ENCODE measurements at places on chromosomes 7 and 10.

- no peak for DNase-seq
These were observed 30.9 kb downstream of the MRPS33 start for GRCh38 chr7:140983802-140984201.

DNA sequence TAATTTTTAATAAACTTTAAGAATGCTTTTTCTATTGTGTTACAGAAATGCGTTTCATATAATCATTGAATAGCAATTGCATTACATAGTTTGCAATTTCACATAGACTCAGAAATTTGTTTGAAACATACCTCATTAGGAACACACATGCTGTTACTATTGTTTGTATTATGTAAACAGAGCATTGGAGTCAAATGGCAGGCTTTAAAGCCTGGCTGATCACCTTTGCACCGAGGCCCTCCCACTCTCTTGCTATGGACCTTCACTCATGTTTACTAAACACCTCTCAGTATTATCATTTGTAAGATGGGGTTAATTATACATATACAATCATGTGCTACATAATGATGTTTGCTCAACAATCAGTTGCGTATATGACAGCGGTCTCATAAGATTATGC lies 203.6 kb upstream of the NPSR1 start:
- DNase-seq, result no peak

GRCh38 chr7:110204527-110204926 lies 886.4 kb upstream of the LRRN3 start:
- no peak for DNase-seq

DNA sequence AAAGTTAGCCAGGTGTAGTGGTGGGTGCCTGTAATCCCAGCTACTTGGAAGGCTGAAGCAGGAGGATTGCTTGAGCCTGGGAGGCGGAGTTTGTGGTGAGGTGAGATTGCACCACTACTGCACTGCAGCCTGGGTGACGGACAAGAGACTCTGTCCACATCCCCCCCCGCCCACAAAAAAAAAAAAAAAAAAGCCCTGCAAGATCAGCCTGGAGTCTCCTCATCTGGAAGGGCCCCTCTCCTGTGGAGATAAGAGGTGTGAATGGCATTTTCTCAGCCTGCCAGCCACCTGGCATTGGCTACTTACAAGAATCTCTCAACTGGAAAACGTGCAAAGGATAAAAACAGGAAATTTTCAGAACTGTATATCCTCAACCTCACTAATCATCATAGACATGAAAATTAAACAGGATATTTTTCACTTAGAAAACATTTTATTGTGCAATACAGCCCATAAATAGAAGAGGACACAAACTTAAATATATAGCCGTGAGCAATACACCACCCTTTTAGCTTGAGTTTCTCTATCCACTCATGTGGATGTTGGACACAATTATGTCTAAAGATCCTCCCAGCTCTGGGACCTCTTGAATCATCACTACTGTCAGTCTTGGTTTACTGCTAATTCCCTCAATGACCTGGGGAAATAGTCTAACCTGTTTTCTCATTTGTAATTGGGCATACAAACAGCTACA lies 11.3 kb upstream of the TSPAN15 start:
- no peak for DNase-seq

- DNase-seq, result no peak
These were observed 368.4 kb upstream of the PODXL start for GRCh38 chr7:131924857-131925256.

DNA sequence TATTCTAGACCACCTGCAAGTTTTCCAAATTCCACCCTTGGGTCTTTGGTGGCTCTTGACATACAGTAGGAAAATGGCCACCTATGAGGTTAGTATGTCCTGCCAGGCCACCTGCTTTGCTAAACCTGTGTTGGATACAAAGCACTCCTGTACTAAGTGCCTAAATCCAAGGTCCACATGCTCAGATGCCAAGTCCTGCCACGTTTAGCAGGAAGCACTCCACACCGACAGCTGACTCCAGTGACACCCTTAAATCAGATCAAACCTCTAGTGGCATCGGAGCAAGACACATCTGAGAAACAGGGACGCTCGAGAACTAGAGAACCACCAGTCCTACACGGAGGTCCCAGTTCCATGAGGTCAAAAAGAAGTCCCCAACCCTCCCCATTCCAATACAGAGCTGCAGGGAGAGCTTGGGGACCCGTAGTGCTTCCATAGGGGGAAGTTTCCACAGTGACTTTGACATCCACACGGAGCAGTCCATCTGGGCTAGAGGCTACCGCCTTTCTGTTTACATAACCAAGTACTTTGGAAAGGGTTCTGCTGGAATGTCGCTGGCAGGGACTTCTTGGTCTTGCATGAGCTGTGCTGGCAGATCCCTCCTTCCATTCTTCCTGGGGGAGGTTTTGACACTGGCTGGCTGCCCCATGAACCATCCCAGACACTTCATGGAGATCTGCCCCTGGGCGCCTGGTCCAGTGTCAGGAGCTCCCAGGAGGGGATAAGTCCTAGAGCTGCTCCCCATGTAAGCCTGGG lies 290.6 kb downstream of the PRPF18 start:
- no peak for DNase-seq

DNA sequence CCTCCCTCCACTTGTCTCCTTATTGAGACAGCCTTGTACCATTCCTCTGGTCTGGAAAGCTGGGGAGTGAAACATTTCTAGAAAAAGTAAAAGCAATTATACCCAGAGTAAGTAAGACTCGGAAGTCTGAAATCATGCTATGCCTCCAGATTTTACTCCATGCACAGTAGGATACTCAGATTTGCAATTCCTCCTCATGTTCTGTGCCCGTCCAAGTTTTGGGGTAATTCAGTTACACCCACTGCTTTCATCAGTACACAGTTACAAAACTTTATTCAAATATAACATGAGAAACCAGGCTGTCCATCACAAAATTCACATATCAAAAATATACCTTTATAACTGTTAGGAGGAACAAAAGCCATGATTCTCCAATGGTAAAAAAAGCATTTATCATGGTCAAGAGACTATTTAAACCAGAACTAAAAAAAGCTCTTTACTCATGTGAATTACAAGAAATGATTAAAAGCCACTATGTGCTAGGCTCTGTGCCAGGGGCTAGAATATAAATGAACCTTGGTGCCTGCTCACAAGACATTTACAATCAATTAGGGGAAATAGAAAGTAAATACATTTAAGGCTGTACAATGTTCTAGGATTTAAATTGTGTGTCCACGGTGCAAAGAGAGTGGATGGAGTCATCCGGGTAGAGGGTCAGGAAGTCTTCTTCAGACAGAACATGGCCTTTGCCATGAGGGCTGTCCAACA lies 320.2 kb downstream of the ELMO1 start:
- DNase-seq, result no peak

DNA sequence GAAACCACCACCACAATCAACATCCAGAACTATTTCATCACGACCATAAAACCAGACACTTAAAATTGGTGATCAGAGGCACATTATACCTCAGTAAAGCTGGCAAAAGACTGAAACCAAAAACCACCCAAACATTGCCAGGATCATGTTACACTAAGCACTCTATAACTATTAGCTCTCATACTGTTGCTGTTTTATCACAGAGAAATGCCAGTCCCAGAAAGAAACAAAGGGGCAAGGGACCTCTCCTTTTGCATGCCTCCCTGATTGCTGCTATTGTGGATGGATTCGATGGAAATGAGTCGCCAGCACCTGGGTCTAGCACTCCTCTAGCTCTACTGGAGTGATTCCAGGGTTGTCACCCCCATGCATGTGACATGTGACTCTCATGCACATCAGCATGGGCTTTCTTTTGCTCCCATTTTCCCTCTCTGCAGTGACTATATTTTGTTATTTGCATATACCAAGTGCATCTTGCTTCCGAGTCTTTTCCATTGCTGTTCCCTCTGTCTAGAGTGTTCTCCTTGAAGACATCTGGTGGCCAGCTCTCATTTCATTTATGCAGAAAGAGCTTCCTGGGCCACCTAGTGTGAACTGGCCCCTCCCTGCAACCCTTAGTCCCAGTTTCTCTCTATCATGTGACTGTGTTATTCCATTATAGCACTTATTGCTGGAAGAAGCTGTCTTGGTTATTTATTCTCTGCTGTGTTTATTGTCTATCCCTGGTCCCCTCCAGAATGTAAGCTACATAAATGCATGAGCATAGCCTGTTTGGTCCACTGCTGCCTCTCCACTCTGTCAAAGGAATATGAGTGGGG lies 300.6 kb downstream of the PLXNA4 start:
- no peak for DNase-seq

- DNase-seq, result no peak
These were observed 15.2 kb upstream of the CDCA7L start for GRCh38 chr7:21960922-21961321.

GRCh38 chr10:26804418-26805393 lies 56.1 kb downstream of the ABI1 start:
- DNase-seq, result no peak

GRCh38 chr10:52115823-52116222 lies 198.3 kb upstream of the DKK1 start:
- DNase-seq, result no peak

DNA sequence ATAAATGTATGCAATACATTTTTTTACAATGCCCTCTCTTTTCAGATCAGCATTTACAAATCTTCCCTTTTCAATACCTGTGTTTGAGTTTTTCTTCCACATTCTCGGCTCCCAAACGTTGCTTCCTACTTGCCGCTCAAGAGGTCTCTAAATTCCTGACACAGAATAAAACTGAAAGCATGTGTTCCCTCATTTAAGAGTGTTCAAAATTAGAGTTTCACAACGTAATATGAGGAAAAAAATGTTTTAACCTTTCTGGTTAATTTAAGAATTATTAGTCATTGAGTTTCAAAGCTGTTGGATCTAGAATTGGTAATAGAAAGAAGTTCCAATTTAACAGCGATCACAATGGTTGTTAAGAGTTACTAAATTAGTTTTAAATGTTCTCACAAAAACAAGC lies 100.4 kb downstream of the ARID5B start:
- no peak for DNase-seq

Measured in activated CD4-positive, alpha-beta T cell treated with anti-CD3 and anti-CD28 coated beads, Interleukin-2, amount 50 U/mL, for 24 hours (primary cell).